Stimulated activated CD8-positive, alpha-beta memory T cell treated with anti-CD3 and anti-CD28 coated beads, Interleukin-12 subunit alpha, Interleukin-12 subunit beta, amount 100 ng/mL, for 1 hour (primary cell): ENCODE measurements at places on chromosomes 5 and 9.
A peak's percentile ranks its signal among the peaks of the same experiment; 100 is the strongest.

- DNase-seq = peak; percentile 25
These were observed 185.9 kb downstream of the ERCC6L2 start for GRCh38 chr9:96061293-96061987.

DNA sequence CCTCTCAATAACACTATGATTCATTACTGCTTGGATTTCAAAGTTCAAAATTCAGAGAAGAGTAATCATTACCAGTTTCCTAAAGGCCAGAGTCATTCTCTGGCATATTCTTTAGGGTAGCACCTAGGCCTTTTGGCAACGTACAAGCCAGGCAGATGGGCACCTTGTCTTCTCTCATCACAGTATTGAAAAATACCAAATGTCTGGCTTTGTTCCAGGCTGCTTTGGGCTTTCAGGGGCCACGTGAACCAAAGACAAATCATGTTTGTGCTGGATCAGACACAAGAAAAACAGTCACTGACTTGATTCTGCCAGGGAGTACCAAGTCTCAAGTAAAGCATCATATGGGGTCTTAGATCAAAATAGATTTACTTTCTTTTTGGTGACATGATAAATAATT lies 15.5 kb downstream of the MEGF9 start:
- DNase-seq = no peak

- DNase-seq = no peak
These were observed 397.6 kb downstream of the SEMA5A start for GRCh38 chr5:9148242-9148641.

DNA sequence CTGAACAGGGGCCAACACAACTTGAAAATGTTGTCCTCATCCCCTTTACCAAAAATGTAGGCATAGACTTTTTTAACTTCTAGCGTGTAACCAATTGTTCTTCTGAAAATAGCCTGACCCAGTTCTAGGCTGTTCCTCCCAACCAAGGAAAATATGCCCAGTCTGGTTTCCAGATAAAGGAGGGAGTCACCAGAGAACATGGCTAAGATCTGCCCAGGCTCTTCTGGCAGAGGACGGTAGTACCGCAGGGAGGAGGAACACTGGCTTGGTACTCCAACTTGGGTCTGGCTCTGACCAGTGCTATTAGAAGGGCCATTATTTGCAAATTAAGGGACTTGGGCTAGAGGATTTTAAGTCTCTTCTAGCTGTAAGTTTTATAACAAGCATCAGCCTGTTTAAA lies 63.1 kb downstream of the GRAMD2B start:
- no peak for DNase-seq

GRCh38 chr5:131654776-131655175 lies 19.7 kb upstream of the RAPGEF6 start:
- no peak for DNase-seq

- no peak for DNase-seq
These were observed 270.8 kb downstream of the KDM4C start for GRCh38 chr9:7028591-7028990.

DNA sequence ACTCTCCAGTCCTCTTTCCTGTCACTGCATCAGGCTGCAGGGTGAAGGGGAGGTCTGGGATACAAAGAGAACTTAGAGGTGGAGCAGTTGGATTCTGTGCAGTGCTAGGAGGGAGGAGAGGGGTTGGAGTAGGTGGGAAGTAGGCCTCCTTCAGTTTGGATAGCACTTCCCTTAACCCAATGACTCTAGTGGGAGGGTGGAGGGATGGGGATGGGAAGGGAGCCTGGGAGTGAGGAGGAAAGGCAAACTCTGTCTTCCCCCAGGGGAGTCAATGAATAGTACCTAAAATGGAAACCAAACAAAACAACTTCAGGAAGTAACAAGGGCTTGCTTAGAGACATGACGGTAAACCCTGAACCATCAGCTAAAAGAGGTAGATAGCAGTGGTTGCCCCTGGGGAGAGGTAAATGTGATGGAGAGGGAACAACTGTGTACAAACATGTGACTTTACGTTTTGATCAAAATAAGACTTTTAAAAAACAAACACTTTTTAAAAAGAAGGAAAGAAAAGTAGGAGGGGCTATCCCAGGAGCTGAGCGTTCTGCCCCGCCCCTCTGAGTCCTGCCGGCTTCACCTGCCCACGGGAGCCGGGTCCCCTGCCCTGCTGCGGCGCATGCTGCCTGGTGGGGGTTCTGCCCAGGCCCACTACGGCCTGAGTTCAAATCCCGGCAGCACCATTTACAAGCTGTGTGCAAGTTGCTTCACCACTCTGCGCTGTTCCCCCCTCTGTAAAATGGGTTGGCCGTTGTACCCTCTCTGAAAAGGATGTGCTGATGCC lies 30.9 kb downstream of the GSN start:
- no peak for DNase-seq

DNA sequence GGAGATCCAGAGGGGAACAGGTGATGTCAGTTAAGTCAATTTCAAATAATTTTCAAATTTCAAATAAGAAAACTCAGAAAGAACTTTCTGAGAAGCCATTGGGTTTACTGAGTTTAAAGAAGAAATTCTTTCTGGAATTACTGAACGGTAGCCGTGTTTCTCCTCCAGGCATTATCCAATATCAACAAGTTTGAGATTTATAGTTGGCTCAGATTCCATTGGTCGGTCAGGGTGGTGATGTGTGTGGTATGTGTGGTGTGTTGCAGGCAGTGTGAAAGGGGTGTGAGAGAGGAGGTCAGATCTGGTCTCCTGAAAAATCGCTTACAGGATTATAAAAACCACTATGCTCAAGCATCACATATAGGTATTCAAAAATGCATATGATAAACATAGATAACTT lies 60.1 kb downstream of the PDE4D start:
- DNase-seq = no peak

GRCh38 chr9:120610975-120611689 lies 31.2 kb upstream of the CDK5RAP2 start:
- no peak for DNase-seq

- DNase-seq = no peak
These were observed 186.3 kb downstream of the MARCHF11 start for GRCh38 chr5:15993334-15993733.

DNA sequence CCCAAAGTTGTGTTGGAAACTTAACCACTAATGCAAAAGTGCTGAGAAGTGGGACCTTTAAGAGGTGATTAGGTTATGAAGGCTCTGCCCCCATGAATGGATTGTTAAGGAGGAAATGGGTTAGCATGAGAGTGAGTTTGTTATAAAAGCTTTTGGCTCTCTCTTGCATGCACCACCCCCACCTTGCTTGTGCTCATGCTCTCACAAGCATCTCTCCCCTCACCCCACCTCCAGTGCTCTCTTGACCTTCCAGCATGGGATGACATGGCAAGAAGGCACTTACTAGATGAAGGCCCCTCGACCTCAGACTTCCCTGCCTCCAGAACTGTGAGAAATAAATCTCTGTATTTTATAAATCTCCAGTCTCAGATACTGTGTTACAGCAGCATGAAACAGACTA lies 52.8 kb downstream of the RICTOR start:
- DNase-seq = no peak

GRCh38 chr5:108054349-108054748 lies 327.5 kb downstream of the FBXL17 start:
- no peak for DNase-seq

DNA sequence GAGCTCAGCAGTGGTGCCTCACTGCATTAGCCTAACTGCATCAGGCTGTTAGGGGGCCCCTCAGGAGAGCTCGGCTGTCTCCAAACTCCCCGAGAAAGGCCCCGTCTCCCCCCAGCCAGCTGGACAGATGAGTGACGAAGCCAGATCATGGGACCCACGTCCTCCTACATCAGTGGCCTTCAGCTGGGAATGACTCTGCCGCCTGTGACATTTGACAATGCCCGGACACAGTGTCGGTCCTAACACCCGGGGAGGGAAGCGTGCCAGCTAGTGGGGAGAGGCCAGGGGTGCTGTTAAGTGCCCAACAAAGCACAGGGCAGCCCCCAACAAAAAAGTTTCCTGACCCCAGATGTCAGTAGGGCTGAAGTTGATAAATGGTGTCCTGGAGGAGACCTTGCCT lies 375.2 kb upstream of the IRX2 start:
- DNase-seq = no peak

- DNase-seq = no peak
These were observed 116.6 kb downstream of the DROSHA start for GRCh38 chr5:31415009-31415923.

DNA sequence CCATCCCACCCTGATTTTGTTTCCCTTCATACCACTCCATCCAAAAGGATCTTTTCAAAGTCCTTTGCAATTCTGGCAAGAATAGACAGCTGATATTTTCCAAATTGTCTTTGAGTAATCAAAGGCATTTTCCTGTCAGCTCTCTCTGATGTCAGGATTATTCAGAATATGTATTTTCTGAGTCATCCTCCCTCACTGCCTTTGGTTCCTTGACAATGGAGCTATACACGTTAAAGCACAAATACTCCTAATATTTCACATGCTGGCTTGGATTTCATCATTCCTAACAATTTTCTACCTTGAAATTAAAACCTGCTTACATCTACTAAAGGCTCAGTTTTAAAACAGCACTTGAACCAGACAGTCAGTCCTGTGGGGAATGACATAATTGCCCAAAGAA lies 379.4 kb downstream of the GADD45G start:
- no peak for DNase-seq

DNA sequence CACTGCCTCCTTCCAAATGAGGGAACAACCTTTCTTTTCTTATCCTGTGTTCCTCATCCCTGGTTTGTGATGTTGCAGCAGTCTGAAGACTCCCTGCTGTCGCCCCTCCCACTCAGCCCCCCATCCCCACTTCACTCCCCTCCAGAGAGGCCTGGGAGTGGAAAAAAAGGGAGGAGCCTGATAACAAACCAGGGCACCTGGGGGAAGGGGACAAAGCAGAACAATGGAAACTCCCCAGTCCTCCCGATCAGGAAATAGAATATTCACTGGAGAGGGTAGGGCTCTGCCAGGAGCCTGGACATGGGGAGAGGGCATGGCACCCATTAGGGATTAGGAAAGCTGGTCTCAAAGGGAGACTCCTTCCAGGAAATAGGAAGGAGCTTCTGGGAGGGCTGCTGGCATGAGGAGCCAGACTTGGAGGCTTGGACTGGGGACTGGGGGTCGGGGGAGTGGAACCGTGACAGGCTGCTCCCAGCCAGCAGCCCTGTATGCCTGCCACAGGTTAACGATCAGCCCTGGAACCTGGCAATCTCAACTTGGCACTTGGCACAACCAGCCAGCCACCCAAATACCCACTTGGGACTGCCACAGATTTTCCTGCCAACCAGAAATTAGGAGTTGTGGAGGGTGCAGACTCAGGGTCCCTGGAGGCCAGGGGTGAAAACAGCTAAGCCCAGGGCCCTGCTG lies 20.0 kb downstream of the PCDH1 start:
- no peak for DNase-seq

DNA sequence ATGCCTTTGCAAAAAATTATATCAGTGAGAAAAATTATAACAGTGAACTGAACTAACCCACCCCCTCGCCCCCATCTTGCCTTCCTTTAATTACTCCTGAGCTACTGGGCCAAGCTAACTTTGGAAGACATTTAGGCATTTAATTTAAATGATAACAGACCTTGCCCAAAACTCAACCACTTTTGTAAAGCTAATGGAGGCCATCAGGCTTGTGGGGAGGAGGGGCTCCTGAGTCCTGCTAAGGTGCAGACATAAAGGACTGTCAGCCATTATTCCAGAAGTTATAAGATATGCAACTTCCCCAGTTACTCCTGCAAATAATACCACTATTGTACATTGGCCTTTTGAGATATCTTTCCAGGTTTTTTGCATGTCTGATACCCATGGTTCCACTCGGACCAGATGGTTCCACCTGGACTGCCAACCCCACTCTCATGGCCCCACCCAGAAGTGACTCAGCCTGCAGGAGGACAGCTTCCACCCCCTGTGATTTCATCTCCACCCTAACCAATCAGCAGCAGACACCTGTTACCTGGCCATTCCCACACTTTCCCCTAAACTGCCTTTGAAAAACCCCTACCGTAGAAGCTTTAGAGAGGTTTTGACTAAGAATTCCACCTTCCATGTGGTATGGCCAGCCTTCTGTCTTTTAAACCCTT lies 805.4 kb upstream of the CDH6 start:
- no peak for DNase-seq
